Suprapubic skin (tissue), 4 donors: ENCODE measurements at places on chromosomes 7 and 10. TPM values are rescaled to one million over a fixed set of nuclear protein-coding genes. Genes with fewer than 3 reads are reported as not detected.

The CYP2W1 gene
- 13.3 TPM for total RNA-seq

DNA sequence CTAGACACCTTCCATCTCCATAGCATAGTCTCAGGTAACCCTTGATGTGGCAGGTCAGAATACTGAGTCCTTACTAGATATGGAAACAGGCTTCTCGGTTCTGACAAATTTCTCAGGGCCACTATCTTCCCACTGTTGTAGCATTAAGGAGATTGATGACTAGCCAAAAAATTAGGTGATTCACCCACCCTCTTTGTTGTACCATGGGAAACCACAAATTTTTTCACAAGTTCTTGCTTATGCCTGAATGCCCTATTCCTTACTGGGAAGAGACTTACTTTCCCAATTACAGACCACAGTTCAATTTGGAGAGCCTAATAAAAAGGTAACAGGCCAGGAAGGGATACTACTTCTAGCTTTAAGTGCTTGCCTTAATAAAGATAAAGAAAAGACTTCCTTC is 948.8 kb downstream of the GRM8 start:
- no peaks in the 10 kb centered on the region for H3K27me3 ChIP-seq
- DNase-seq: no peak
- no peak overlapping the region for H3K4me3 ChIP-seq
- H3K36me3 ChIP-seq: no peaks in the 10 kb centered on the region

DNA sequence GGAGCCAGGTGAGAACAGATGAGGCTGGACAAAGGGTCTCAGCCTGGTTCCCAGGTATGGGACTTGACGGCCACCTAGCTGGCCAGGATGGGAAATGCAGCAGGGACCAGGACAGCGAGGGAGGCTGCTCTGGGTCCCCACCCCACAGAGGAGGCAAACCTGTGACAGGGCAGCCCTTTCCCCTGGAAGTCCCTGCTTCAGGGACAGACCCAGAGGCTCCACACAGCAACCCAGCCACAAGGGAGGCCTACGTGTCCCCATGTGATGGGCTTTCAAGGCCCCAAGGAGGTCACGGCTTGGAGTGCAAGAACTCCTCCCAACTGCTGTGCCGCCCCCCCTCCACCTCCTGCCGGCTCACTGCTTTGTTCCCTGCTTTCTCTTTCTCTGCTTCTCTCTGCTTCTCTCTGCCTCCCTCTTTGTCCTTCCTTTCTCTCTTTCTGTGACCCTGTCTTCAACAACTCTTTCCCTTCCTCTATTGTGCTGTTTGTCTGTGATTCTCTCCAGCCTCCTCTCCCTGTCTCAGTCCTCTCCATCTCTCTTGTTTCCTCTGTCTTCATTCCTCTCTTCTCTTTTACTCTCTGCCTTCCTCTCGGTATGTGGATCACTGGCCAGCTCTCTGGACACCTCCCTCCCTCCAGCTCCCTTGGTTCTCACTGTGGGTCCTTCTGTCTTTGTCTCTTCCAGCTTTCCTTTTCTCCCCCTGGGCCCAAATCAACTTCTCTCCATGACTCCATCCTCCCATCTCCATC is 9.6 kb upstream of the EIF5AL1 start:
- no peak for DNase-seq
- peaks cover 9% of the 10 kb centered on the region for H3K27me3 ChIP-seq
- H3K4me3 ChIP-seq: no peak overlapping the region
- no peaks in the 10 kb centered on the region for H3K36me3 ChIP-seq
- H3K27ac ChIP-seq: no peak overlapping the region
- no peaks in the 10 kb centered on the region for H3K4me1 ChIP-seq

- H3K4me1 ChIP-seq: peaks cover 28% of the 10 kb centered on the region
- peak; percentile 79 for DNase-seq
- peak overlapping the region; percentile 30 for H3K4me3 ChIP-seq
- H3K27ac ChIP-seq: no peak overlapping the region
Measured at GRCh38 chr10:46541017-46541661, 15.3 kb downstream of the GPRIN2 start.

DNA sequence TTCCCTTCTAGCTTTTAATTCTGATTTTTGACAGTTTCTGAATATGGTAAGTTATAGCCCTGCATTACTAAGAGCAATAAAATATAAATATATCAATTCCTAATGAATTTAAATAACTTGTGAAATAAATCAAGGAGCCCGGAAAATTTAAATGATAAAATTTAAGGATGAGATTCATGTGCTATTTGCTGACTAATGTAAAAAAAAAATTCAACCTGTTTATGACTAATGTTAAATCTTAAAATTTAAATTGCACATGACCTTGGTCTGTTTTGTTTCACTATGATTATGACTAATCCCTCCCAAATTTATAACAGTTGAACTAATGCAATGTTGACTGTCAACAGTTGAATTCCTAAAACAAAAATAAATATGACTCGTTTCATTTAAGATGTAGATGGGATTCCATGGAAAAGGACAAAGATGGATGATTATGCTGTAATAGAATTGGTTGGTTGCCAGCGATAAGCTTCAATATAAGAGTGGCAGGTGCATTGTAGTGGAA is 419.9 kb downstream of the NRG3 start:
- H3K4me1 ChIP-seq: no peaks in the 10 kb centered on the region
- H3K36me3 ChIP-seq: no peaks in the 10 kb centered on the region
- no peak overlapping the region for H3K4me3 ChIP-seq
- DNase-seq: no peak
- H3K27me3 ChIP-seq: no peaks in the 10 kb centered on the region

DNA sequence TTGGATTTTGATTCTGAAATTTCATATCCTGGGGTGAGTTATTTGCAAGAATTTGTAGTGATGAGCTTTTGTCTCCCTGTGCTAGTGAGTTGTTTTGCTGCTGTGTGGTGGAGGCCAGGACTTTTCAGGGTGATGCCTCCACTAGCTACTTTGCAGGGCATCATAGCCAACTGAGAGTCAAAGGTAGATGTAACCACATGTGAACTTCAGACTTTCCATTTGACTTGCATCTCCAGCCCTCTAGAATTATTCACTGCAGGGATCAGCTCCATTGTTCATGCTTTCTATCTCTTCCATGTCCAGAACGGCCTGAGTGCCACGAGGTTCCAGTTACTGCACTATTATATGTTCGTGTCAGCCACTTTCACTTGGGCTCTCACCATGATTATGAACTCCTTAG is 534.3 kb downstream of the GRM8 start:
- DNase-seq: no peak
- no peaks in the 10 kb centered on the region for H3K36me3 ChIP-seq
- no peaks in the 10 kb centered on the region for H3K4me1 ChIP-seq
- H3K27ac ChIP-seq: no peak overlapping the region
- H3K27me3 ChIP-seq: no peaks in the 10 kb centered on the region

DNA sequence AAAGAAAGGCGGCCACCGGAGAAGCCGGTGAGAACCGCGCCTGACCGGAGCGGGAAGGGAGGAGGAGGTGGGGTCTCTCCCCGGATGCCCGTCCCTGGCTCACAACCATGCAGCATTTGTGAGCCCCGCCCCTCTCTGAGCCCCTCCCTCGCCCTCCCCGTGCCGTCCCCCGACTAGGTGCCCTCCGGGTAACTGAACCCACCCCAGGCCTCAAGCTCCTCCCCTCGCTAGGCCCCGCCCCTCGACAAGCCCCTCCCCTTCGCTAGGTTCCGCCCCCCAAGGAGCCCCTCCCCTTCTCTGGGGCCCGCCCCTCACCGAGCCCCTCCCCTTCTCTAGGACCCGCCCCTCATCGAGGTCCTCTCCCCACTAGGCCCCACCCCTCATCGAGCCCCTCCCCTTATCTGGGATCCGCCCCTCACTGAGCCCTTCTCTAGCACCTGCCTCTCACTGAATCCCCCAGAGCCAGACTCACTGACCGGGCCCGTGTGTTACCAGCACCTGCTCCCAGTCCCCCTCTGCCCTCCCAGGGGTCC is 42.2 kb upstream of the HSPB1 start:
- no peaks in the 10 kb centered on the region for H3K36me3 ChIP-seq
- peaks cover 27% of the 10 kb centered on the region for H3K27me3 ChIP-seq
- DNase-seq: no peak
- H3K4me1 ChIP-seq: peaks cover 7% of the 10 kb centered on the region
- no peak overlapping the region for H3K27ac ChIP-seq

DNA sequence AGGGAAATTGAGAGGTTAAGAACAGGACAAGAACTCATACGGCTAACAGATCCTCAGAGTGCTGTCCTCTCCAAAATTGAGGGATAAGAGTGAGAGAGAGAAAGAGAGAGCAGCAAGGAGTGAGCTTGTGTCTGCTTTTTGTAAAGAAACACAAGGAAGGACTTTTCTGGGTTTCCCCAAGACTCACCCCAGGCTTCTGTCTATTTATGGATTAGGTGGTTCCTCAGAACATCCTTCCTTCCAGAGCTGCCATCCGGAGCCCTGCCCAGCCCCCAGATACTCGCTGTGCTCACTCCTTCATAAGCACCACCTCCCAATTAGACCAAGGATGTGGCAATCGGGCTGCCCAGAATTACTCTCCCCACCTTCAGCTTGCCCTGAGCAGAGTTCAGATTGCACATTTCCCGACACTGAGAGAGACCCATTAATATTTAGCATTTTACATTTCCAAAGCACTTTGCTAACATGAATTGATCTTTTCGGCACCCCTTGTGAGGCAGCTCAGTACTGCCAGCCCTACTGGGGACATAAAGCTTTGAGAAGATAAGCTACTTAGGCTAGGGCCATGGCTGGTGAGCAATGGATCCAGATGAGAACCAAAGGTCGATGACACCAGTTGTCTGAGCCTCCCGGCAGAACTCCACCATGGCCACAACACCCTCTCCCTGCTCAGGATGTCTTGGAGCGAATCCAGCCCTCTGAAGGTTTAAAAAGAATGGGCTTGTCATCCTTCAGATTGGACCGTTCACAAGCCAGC is 19.2 kb upstream of the R3HCC1L start:
- H3K27ac ChIP-seq: no peak overlapping the region
- no peak for DNase-seq
- peaks cover 29% of the 10 kb centered on the region for H3K27me3 ChIP-seq

- no peak overlapping the region for H3K27ac ChIP-seq
- no peaks in the 10 kb centered on the region for H3K27me3 ChIP-seq
- no peak overlapping the region for H3K4me3 ChIP-seq
- no peaks in the 10 kb centered on the region for H3K36me3 ChIP-seq
- no peaks in the 10 kb centered on the region for H3K4me1 ChIP-seq
Measured at GRCh38 chr7:46153583-46153950, 232.5 kb upstream of the IGFBP3 start.

DNA sequence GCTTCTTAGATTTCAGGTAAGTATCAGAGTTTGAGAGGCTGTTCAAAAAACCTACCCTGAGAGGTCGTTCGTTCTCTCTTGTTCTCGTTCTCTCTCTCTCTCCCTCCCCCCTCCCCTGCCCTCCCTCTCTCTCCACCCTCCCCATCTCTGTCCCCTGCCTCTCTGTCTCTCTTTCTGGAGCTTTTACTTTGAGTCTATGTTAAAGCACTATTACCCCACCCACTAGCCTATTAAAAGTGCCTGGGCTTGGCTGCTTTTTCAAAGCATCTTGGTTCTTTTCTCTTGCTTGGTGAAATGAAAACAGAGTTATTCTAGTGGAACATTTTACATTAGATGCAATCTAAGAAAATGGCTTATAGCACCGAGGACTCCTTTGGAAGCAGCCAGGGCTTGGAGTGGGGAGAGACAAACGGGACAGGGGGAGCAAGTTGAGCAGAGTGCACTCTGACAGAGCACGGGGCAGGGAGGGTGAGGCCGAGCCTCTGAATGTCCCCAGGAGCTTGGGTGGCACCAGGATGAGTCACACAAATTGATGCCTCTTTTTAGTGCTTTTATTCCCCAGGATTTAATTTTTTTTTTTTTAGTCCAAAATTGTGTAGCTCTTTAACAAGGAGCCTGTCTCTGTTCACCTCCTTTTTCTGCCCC is 134.3 kb downstream of the CFAP58 start:
- no peak overlapping the region for H3K4me3 ChIP-seq
- peaks cover 9% of the 10 kb centered on the region for H3K4me1 ChIP-seq
- H3K36me3 ChIP-seq: no peaks in the 10 kb centered on the region
- no peak overlapping the region for H3K27ac ChIP-seq
- no peak for DNase-seq
- peaks cover 7% of the 10 kb centered on the region for H3K27me3 ChIP-seq

- peak overlapping the region; percentile 95 for H3K4me3 ChIP-seq
- peak; percentile 96 for DNase-seq
- peaks cover 33% of the 10 kb centered on the region for H3K4me1 ChIP-seq
- peak overlapping the region; percentile 97 for H3K27ac ChIP-seq
- no peaks in the 10 kb centered on the region for H3K36me3 ChIP-seq
Measured at GRCh38 chr7:66591799-66592596, 36.7 kb upstream of the KCTD7 start.

DNA sequence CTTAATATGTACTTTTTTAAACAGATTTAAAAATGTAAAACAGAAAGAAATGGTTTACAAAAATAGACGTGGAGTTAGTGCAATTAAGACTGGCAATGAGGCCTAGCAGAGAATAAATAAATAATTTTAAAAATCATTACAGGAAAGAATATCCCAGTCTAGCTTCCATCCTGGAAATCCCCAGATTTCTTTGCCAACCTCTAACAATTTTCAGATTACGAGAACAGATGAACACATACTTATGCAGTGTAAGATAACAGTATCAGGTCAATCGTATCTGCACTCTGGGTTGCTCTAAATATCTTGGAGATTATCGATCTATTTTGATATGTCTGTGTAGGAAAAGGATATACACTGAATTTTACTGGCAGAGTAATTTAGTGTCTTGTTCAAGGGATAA is 210.5 kb downstream of the SEMA3A start:
- H3K27me3 ChIP-seq: no peaks in the 10 kb centered on the region
- H3K36me3 ChIP-seq: no peaks in the 10 kb centered on the region
- H3K27ac ChIP-seq: no peak overlapping the region
- no peak for DNase-seq

DNA sequence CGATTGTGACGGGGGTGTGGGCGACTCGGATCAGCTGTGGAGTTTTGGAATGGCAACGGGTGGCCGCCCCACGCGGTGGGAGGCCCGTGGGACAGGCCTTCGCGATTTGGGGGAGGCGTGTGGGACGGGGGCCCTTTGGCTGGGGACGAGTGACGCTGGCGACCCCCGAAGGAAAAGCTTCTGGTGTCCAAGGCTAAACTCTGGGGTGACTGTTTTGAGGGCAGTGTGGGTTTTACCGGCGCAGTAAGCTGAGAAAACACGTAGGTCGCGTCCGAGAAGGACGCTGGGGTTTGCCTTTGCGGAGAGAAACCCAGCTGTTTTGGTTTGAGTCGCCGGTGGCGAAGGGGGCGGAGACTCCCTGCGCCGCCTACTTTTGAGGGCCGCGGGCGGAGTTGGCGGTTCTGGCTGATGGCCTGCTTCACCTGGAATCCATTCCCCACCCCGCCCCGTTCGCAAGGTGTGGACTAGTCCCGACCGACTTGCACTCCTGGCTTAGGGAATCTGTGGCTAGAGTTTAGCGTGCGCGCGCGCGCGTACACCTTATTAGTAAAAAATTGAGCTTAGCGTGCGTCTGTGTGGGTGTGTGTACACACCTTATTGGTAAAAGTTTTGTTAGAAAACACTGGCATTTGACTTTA is 606 bp downstream of the TAX1BP1 start:
- peak; percentile 94 for DNase-seq
- peaks cover 42% of the 10 kb centered on the region for H3K4me1 ChIP-seq
- no peaks in the 10 kb centered on the region for H3K27me3 ChIP-seq
- H3K36me3 ChIP-seq: no peaks in the 10 kb centered on the region
- peak overlapping the region; percentile 100 for H3K27ac ChIP-seq
